ENCODE measurements at places on chromosomes 3 and 15.

- no peak for ATAC-seq
- no peak overlapping the region for H3K4me3 ChIP-seq
- no peaks in the 10 kb centered on the region for H3K27me3 ChIP-seq
- H3K27ac ChIP-seq = no peak overlapping the region
- no peaks in the 10 kb centered on the region for H3K4me1 ChIP-seq
Observed at GRCh38 chr15:53837263-53837662, 77.8 kb upstream of the WDR72 start.

GRCh38 chr3:85476891-85477495 lies 518.2 kb downstream of the CADM2 start:
- H3K27me3 ChIP-seq = no peaks in the 10 kb centered on the region
- H3K4me1 ChIP-seq = no peaks in the 10 kb centered on the region
- no peak for ATAC-seq
- H3K36me3 ChIP-seq = no peaks in the 10 kb centered on the region
- H3K4me3 ChIP-seq = no peak overlapping the region
- no peak overlapping the region for H3K27ac ChIP-seq

DNA sequence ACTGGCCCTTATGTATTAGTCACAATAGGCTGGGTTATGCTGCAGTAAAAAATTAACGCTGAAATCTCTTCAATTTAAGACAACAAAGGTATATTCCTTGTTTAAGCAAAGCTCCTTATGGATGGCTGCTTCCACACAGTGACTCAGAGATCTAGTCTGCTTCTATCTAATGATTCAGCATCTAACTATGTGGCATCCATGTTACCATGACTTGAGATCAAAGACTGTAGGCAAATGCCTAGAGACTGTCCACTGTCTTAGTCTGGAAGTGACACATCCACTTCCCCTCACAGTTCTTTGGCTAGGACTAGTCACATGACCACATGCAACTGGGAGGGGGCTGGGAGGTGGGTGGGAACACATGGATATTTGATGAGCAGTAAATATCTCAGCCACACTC lies 61.3 kb upstream of the PSMD6 start:
- H3K4me1 ChIP-seq = peaks cover 10% of the 10 kb centered on the region
- ATAC-seq = no peak
- H3K27ac ChIP-seq = no peak overlapping the region
- no peaks in the 10 kb centered on the region for H3K27me3 ChIP-seq
- no peak overlapping the region for H3K4me3 ChIP-seq

DNA sequence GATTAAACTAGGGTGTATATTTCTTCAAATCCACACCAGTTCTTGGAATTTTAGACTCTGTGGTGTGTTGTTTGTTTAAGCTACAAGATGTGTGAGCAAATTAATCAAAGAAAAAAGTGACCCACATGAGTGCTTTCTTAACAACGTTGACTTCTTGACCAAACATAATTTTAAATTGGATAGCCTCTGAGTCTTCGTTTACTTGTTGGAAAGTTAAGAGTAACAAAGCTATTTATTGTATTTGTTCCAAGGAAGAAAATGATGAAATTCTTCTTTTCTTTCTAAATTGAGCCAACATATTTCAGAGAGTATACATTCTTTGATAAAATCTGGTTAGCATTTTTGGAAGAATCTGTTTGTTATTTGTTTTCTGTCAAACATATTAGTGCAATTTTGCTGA lies 99.9 kb upstream of the IGSF10 start:
- no peak overlapping the region for H3K27ac ChIP-seq
- H3K36me3 ChIP-seq = no peaks in the 10 kb centered on the region
- H3K4me1 ChIP-seq = no peaks in the 10 kb centered on the region
- H3K4me3 ChIP-seq = no peak overlapping the region

DNA sequence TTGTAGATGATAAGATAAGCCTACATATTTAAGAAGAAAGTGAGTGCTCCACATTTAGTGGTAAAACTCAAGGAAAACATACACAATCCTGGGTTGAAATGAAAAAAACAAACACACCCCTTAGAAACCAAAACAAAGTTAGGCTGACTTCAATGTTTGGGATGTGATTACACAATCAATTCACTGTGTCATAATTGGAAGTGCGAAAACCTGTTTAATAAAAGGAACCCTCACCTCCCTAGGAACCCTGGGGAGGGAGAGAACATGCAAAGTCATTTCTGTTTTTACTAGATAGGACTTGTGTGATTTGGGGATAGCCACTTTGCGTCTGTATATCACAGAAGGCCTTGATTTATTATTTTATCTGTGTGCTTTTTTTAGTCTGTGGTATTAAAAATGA lies 275.0 kb downstream of the NFKBIZ start:
- no peaks in the 10 kb centered on the region for H3K4me1 ChIP-seq
- no peak overlapping the region for H3K27ac ChIP-seq
- no peak for ATAC-seq

DNA sequence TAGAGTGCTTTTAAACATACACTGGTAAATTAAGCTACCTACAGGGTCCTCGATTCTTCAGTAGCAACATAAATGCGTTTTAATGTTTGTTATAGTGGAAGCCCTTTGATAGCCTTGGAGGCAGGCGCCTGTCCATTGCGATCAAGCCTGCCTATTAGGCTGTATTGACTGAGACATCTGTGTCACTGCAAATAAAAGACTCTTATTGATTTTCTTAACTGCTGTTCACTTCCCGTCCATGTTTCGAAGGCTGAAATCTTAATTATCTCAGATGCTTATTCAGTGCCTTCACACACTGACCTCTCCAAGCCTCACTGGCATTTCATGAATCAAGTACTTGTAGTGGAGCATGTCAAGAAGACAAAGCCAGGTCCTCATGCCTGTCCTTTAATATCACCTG lies 51.1 kb downstream of the MAP2K5 start:
- H3K36me3 ChIP-seq = peaks cover 32% of the 10 kb centered on the region
- no peak for ATAC-seq
- no peaks in the 10 kb centered on the region for H3K4me1 ChIP-seq

DNA sequence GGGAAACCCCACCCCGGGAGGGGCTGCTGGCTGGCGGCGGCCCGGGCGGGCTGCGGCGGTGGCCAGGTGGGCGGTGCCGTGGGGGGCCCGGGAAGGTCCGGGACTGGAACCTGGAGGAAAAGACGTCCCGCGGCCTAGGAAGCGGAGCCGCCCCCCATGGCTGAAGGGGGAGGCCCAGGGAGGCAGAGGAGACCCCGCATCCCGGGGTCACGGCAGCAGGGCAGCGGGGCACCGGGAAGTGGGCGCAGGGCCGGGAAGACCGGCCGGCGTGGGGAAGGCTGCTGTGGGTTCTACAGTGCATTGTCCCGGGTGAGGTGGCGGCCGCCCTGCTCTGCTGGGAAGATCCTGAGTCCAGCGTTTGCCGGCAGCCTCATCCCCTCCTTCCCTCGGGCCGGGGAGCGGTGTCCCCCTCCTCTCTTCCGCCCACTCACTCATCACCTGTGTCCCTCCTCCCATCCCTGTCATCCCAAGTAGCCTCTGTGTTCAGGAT lies 525 bp upstream of the FSTL1 start:
- no peak overlapping the region for H3K27ac ChIP-seq
- no peaks in the 10 kb centered on the region for H3K36me3 ChIP-seq
- H3K4me1 ChIP-seq = peaks cover 10% of the 10 kb centered on the region
- peaks cover 38% of the 10 kb centered on the region for H3K27me3 ChIP-seq
- peak overlapping the region; percentile 58 for H3K4me3 ChIP-seq

- H3K4me3 ChIP-seq = no peak overlapping the region
- no peak overlapping the region for H3K27ac ChIP-seq
- H3K4me1 ChIP-seq = peaks cover 20% of the 10 kb centered on the region
Observed at GRCh38 chr3:113954091-113954685, 6.4 kb downstream of the ZDHHC23 start.

GRCh38 chr3:13710251-13710650 lies 161.3 kb downstream of the FBLN2 start:
- H3K36me3 ChIP-seq = no peaks in the 10 kb centered on the region
- no peaks in the 10 kb centered on the region for H3K4me1 ChIP-seq
- no peak overlapping the region for H3K27ac ChIP-seq
- no peak overlapping the region for H3K4me3 ChIP-seq
- H3K27me3 ChIP-seq = peaks cover 96% of the 10 kb centered on the region
- no peak for ATAC-seq

GRCh38 chr3:26358405-26358804 lies 264.2 kb upstream of the LRRC3B start:
- ATAC-seq = no peak
- no peaks in the 10 kb centered on the region for H3K4me1 ChIP-seq
- no peak overlapping the region for H3K27ac ChIP-seq
- no peaks in the 10 kb centered on the region for H3K27me3 ChIP-seq
- H3K4me3 ChIP-seq = no peak overlapping the region

- H3K27ac ChIP-seq = no peak overlapping the region
- peaks cover 45% of the 10 kb centered on the region for H3K27me3 ChIP-seq
- H3K4me1 ChIP-seq = peaks cover 14% of the 10 kb centered on the region
- H3K36me3 ChIP-seq = no peaks in the 10 kb centered on the region
- H3K4me3 ChIP-seq = no peak overlapping the region
Observed at GRCh38 chr15:65389226-65389625, 11.4 kb upstream of the IGDCC3 start.

- no peak overlapping the region for H3K27ac ChIP-seq
- no peak for ATAC-seq
- H3K4me1 ChIP-seq = peaks cover 43% of the 10 kb centered on the region
- H3K27me3 ChIP-seq = no peaks in the 10 kb centered on the region
- no peak overlapping the region for H3K4me3 ChIP-seq
- H3K36me3 ChIP-seq = no peaks in the 10 kb centered on the region
Observed at GRCh38 chr3:112335434-112335781, 2.5 kb downstream of the CD200 start.

DNA sequence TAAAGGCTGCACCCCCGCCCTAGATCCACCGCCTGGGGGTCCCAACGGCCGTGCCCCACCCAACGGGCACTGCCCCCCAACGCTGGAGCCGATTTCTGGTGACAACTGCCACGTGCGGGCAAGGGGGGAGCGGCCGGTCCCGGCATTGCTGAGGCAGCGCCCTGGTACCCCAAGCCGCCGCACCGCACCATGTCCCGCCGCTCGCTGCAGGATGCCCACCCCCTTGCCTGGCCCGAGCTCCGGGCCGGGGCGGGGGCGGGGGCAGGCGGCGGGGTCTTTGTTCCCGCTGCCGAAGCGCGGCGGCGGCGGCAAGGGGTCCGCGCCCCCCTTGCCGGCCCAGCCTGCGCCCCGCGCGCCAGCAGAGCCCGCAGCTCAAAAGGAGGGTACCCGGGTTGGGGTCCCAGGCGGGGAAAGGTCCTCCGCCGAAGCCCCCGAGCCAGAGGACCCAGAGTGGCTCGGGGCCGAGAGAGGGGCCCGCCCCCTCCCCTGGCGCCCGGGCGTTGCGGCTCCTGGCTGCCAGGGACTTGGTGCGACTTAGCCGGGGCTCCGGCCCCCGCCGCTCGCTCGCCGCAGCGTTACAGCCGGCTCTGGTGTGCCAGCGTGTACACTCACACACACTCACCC lies 678 bp downstream of the SEMA7A start:
- peak overlapping the region; percentile 94 for H3K4me3 ChIP-seq
- ATAC-seq = no peak
- peaks cover 49% of the 10 kb centered on the region for H3K36me3 ChIP-seq
- H3K4me1 ChIP-seq = peaks cover 75% of the 10 kb centered on the region

GRCh38 chr15:82802497-82802896 lies 3.4 kb downstream of the FSD2 start:
- no peak for ATAC-seq
- no peak overlapping the region for H3K4me3 ChIP-seq
- peaks cover 38% of the 10 kb centered on the region for H3K4me1 ChIP-seq
- no peaks in the 10 kb centered on the region for H3K36me3 ChIP-seq
- peaks cover 14% of the 10 kb centered on the region for H3K27me3 ChIP-seq
- H3K27ac ChIP-seq = no peak overlapping the region

DNA sequence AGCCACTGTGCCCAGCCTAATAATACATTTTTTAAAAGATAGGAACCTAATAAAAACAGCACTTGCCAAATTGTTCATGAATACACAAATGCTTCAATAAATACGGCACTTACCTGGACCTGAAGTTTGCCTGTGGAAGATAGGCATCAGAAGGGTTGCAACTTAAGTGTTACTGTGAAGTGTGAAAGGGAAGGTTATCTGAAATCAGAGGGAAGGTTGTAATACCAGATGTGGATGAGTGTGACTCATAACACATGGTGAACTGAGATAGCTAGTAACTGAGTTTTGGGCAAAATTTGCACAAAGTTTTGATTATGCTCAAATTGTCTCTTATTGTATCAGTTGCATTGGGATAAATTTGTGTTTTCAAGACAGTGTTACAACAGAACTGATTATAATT lies 68.0 kb downstream of the ATP11B start:
- H3K4me1 ChIP-seq = peaks cover 12% of the 10 kb centered on the region
- H3K27me3 ChIP-seq = no peaks in the 10 kb centered on the region
- H3K4me3 ChIP-seq = no peak overlapping the region

DNA sequence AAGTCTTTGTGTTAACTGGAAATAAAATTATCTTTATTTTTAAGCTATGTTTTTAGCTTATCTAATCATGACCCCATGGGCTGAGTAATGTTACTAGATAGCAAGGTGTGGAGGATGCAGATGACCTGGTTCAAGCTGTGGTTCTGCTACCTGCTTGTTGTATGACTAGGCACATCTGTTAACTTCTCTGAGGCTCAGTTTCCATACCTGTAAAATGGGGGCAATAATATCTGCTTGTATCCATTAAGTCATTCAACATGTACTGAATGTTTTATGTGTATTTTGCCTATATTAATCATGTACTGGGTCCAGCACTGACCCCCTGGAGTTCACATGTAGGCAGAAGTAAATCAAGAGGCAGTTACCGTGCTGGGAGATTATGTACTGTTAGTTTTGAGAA lies 51.5 kb downstream of the CEMIP start:
- H3K36me3 ChIP-seq = no peaks in the 10 kb centered on the region
- no peaks in the 10 kb centered on the region for H3K4me1 ChIP-seq
- H3K27me3 ChIP-seq = no peaks in the 10 kb centered on the region
- no peak overlapping the region for H3K27ac ChIP-seq
- no peak for ATAC-seq

- no peak overlapping the region for H3K4me3 ChIP-seq
- no peaks in the 10 kb centered on the region for H3K27me3 ChIP-seq
- peaks cover 48% of the 10 kb centered on the region for H3K4me1 ChIP-seq
- H3K27ac ChIP-seq = no peak overlapping the region
- H3K36me3 ChIP-seq = peaks cover 22% of the 10 kb centered on the region
Observed at GRCh38 chr3:45984331-45985312, 11.0 kb downstream of the FYCO1 start.

GRCh38 chr3:59407425-59407824 lies 357.6 kb upstream of the CFAP20DC start:
- no peak overlapping the region for H3K4me3 ChIP-seq
- peaks cover 13% of the 10 kb centered on the region for H3K4me1 ChIP-seq
- no peak for ATAC-seq
- peak overlapping the region; percentile 75 for H3K27ac ChIP-seq
